Testis (tissue), 5 donors: ENCODE measurements at places on chromosomes 13 and 19. TPM values are rescaled to one million over a fixed set of nuclear protein-coding genes. Genes with fewer than 3 reads are reported as not detected.

DNA sequence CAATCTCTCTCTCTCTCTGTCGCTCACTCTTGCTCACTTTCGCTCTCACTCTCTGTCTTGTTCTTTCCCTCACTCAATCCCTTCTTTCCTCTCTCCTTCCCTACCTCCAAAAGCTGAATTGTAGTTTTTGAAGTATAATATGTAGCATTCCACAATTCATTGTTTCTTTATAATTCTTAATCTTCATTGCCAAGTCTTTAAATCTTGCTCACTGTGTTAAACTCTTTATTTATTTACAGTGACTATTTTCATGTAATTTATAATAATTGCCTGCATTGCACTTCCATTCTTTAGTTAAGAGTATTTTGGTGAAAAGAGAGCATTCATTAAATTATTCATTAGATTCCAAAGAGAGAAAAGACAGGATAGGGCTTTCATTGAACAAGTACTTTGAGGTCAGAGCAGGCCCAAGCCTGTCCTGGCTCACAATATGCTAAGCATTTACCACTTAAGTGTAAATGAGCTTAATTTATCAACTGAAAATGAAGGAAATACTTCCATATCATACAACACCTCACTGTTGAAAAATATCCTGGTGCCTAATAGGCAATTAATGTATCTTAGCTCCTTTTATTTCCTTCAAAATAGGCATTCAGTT, 257.4 kb upstream of the SLITRK1 start:
- no peaks in the 10 kb centered on the region for H3K27me3 ChIP-seq
- no peak for DNase-seq
- H3K4me1 ChIP-seq, result no peaks in the 10 kb centered on the region
- H3K27ac ChIP-seq, result no peak overlapping the region

DNA sequence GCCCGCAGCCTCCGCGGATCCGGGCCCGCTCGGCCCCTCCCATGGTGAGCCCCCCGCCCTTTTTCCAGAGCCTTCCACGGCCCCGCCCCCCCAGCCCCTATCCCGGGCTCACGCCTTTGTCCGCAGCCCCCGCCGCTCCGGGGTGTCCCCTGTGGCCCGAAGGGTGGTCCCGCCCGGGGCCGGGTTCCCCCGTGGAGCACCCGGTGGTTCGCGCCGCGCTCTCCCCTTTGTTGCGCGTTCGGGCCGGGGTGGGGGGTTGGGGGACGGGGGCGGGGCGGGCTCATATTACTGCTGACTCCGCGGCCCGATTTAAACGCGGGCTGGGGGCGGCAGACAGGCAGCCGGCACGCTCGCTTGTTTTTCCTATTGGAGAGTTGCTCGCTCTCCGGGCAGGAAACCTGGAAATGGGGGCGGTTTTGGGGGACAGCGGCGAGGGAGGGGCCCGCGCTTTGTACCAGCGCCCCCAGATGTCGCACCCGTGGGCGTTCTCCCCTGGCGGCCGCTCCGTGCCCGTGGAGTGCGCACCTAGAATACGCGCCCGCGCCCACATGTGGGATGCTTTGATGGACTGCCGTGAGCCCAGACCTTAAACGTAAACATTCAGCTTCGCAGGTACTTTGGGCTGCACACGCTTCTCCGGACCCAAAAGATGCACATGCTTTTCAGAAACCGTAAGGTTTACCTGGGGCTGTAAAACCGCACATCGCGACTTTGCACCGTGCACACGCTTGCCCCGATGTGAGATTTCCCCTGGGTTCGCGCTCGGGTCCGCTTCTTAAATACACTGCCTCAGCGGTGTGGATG, 699 bp downstream of the PTOV1 start:
- H3K36me3 ChIP-seq, result no peaks in the 10 kb centered on the region
- peaks cover 21% of the 10 kb centered on the region for H3K4me1 ChIP-seq
- H3K27ac ChIP-seq, result peak overlapping the region; percentile 79
- H3K4me3 ChIP-seq, result peak overlapping the region; percentile 78
- DNase-seq, result peak; percentile 43
- no peaks in the 10 kb centered on the region for H3K27me3 ChIP-seq

GRCh38 chr13:113742000-113742441, 17.0 kb upstream of the TMEM255B start:
- H3K4me3 ChIP-seq, result no peak overlapping the region
- H3K4me1 ChIP-seq, result no peaks in the 10 kb centered on the region
- H3K27ac ChIP-seq, result no peak overlapping the region
- H3K27me3 ChIP-seq, result no peaks in the 10 kb centered on the region
- DNase-seq, result no peak
- no peaks in the 10 kb centered on the region for H3K36me3 ChIP-seq

- no peaks in the 10 kb centered on the region for H3K27me3 ChIP-seq
- H3K36me3 ChIP-seq, result no peaks in the 10 kb centered on the region
- H3K4me1 ChIP-seq, result no peaks in the 10 kb centered on the region
- H3K4me3 ChIP-seq, result no peak overlapping the region
- peak; percentile 66 for DNase-seq
- no peak overlapping the region for H3K27ac ChIP-seq
Measured at GRCh38 chr13:19818223-19818842, 35.6 kb upstream of the PSPC1 start.

GRCh38 chr13:97432232-97432916, 1.6 kb upstream of the RAP2A start:
- H3K36me3 ChIP-seq, result no peaks in the 10 kb centered on the region
- no peaks in the 10 kb centered on the region for H3K27me3 ChIP-seq
- H3K4me1 ChIP-seq, result peaks cover 6% of the 10 kb centered on the region
- peak overlapping the region; percentile 48 for H3K27ac ChIP-seq
- H3K4me3 ChIP-seq, result peak overlapping the region; percentile 89
- no peak for DNase-seq

GRCh38 chr13:79673310-79673992, 192.5 kb downstream of the NDFIP2 start:
- H3K27ac ChIP-seq, result no peak overlapping the region
- no peaks in the 10 kb centered on the region for H3K36me3 ChIP-seq
- H3K27me3 ChIP-seq, result no peaks in the 10 kb centered on the region
- DNase-seq, result no peak
- H3K4me1 ChIP-seq, result peaks cover 2% of the 10 kb centered on the region

DNA sequence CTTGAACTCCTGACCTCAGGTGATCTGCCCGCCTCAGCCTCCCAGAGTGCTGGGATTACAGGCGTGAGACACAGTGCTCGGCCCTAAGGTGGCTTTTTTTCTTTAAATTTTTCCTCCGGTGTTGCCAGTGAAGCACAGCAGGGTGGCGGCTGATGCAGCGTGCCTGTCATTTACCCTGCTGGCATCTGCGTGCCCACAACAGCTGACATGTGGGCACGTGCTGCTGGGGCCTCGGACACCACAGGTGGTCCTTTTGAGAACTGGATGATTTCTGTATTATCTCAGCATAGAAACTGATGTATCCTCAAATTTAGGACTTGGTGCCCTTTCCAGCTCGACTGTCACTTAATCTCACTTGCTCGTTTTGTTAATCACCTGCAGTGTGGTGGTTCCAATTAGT, 31.2 kb upstream of the TEX29 start:
- no peak for DNase-seq
- no peak overlapping the region for H3K4me3 ChIP-seq
- no peak overlapping the region for H3K27ac ChIP-seq
- H3K27me3 ChIP-seq, result no peaks in the 10 kb centered on the region
- no peaks in the 10 kb centered on the region for H3K4me1 ChIP-seq

DNA sequence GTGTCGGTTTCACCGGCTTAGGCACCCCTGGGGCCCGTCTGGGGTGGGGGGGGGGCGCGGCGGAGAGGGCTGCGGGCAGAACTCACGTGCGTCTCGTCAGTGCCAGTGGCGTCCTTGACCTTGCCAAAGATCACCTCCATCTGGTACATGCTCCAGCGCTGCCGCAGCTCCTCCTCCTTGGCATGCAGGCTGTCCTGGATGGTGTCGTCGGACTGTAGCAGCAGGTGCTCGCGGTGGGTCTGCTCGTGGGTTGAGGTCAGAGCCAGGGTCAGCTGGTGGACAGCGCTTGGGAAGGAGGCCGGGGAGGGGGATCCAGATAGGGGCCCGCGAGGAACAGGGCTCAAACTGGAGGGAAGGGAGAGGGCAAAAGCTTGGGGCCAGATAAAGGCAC, 4.7 kb upstream of the RGL3 start:
- peaks cover 25% of the 10 kb centered on the region for H3K4me1 ChIP-seq
- H3K27me3 ChIP-seq, result no peaks in the 10 kb centered on the region
- no peaks in the 10 kb centered on the region for H3K36me3 ChIP-seq
- DNase-seq, result no peak
- no peak overlapping the region for H3K4me3 ChIP-seq

- no peak for DNase-seq
- H3K4me3 ChIP-seq, result no peak overlapping the region
- H3K36me3 ChIP-seq, result no peaks in the 10 kb centered on the region
- H3K4me1 ChIP-seq, result no peaks in the 10 kb centered on the region
- H3K27me3 ChIP-seq, result no peaks in the 10 kb centered on the region
- H3K27ac ChIP-seq, result no peak overlapping the region
Measured at GRCh38 chr13:32323912-32324311, 8.6 kb downstream of the BRCA2 start.

DNA sequence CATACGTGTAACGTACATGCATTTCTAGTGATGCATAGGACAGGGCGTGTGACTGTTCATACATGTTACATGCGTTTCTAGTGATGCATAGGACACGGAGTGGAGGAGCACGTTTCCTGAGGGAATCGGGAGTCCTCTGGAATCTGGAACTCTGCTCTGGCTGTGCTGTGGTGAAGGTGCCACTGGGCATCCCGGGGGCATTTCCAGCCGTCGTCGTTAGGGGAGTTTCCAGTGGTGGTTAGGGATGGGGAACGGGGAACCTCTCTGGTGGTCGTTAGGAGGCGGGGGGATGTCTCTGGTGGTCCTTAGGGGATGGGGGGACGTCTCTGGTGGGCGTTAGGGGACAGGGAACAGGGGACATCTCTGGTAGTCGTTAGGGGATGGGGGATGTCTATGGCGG, 209.6 kb upstream of the SOX1 start:
- H3K4me3 ChIP-seq, result no peak overlapping the region
- no peak overlapping the region for H3K27ac ChIP-seq
- H3K27me3 ChIP-seq, result no peaks in the 10 kb centered on the region
- DNase-seq, result no peak
- H3K36me3 ChIP-seq, result no peaks in the 10 kb centered on the region
- no peaks in the 10 kb centered on the region for H3K4me1 ChIP-seq

DNA sequence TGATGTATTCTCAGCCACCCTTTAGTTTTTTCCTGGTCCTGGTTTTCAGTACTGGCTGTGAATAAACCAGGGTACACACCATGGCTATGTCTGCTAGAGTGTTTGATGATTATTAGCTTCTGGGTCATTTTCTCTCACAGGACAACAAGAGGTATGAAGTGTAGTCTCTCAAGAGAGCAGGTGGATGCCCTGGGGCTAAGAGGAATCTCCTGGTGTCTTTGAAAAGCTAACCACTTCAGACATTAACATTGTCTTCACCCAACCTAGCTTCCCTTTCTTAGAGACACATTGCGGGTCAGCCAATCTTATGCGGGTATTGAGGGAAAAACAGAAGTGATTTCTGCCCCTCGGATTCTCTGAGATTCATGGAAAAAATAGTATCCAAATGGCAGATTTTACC, 1.6 kb downstream of the ZNF730 start:
- no peaks in the 10 kb centered on the region for H3K27me3 ChIP-seq
- no peak overlapping the region for H3K27ac ChIP-seq
- H3K4me1 ChIP-seq, result no peaks in the 10 kb centered on the region
- no peaks in the 10 kb centered on the region for H3K36me3 ChIP-seq
- H3K4me3 ChIP-seq, result no peak overlapping the region

DNA sequence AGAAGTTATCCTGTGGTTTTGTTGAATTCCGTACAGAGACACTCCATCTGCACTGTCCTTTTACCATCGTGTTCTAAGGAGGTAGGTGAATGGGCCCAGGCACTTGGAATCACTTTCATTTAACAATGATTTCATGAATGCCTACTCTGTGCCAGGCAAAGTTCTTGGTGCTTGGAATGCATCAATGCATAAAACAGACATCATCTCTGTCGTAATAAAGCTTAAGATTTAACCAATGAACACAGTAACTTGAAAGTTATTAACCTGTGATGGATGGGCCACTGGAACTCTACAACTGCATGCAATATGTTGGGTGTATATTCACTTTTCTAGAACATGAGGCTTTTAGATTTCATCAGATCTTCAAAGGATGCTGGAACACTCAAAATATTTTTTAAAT, 14.1 kb upstream of the STARD13 start:
- no peak overlapping the region for H3K27ac ChIP-seq
- no peaks in the 10 kb centered on the region for H3K27me3 ChIP-seq
- no peaks in the 10 kb centered on the region for H3K36me3 ChIP-seq
- H3K4me3 ChIP-seq, result no peak overlapping the region

GRCh38 chr19:29687244-29687896, 22.1 kb downstream of the PLEKHF1 start:
- peaks cover 9% of the 10 kb centered on the region for H3K4me1 ChIP-seq
- H3K4me3 ChIP-seq, result no peak overlapping the region
- no peaks in the 10 kb centered on the region for H3K36me3 ChIP-seq
- H3K27me3 ChIP-seq, result no peaks in the 10 kb centered on the region
- DNase-seq, result no peak

GRCh38 chr13:106348075-106348840, 187.2 kb downstream of the EFNB2 start:
- no peaks in the 10 kb centered on the region for H3K4me1 ChIP-seq
- H3K27ac ChIP-seq, result no peak overlapping the region
- no peak overlapping the region for H3K4me3 ChIP-seq
- no peaks in the 10 kb centered on the region for H3K27me3 ChIP-seq
- DNase-seq, result no peak
- H3K36me3 ChIP-seq, result no peaks in the 10 kb centered on the region

GRCh38 chr13:34411177-34411576, 530.9 kb upstream of the NBEA start:
- no peaks in the 10 kb centered on the region for H3K4me1 ChIP-seq
- no peak overlapping the region for H3K27ac ChIP-seq
- DNase-seq, result no peak
- no peak overlapping the region for H3K4me3 ChIP-seq

GRCh38 chr19:35417278-35417677, 30.8 kb upstream of the FFAR2 start:
- no peak overlapping the region for H3K27ac ChIP-seq
- no peak for DNase-seq
- no peaks in the 10 kb centered on the region for H3K36me3 ChIP-seq
- no peak overlapping the region for H3K4me3 ChIP-seq
- H3K4me1 ChIP-seq, result no peaks in the 10 kb centered on the region

DNA sequence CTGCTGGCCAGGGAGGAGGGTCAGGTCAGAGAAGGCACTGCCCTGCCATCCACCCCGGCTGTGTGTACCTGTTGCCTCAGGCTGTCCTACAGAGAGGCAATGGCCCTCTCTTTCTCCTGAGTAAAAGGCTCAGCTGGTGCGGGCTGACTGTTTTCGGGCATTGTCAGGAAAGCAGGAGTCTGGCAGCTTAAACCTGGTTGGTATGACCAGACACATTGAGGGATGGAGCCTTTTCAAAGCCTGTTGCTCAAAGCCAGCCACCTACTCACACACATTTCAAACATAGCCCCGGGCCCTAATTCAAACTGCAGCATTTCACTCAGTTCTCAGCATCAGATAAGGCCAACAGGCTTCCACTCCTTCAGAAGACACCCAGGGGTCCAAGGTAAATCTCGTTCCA, 61.8 kb upstream of the PDX1 start:
- no peaks in the 10 kb centered on the region for H3K4me1 ChIP-seq
- H3K36me3 ChIP-seq, result no peaks in the 10 kb centered on the region
- H3K27me3 ChIP-seq, result no peaks in the 10 kb centered on the region
- no peak overlapping the region for H3K4me3 ChIP-seq
- H3K27ac ChIP-seq, result no peak overlapping the region

The CNFN gene
- polyA plus RNA-seq, result 2.2 TPM

The MEDAG gene
- 23.1 TPM for polyA plus RNA-seq

The RYR1 gene
- 26.1 TPM for polyA plus RNA-seq

The ATP8B3 gene
- polyA plus RNA-seq, result 84.2 TPM

The AP1M2 gene
- 23.3 TPM for polyA plus RNA-seq

The S1PR5 gene
- polyA plus RNA-seq, result 0.61 TPM
